ENCODE measurements at places on chromosomes 16 and 17. TPM values are rescaled to one million over a fixed set of nuclear protein-coding genes. Genes with fewer than 3 reads are reported as not detected.

ST6GALNAC2 gene
- 4.5 TPM for polyA plus RNA-seq

SLC13A2 gene
- not detected for polyA plus RNA-seq

UMOD gene
- not detected for polyA plus RNA-seq

PABPN1L gene
- polyA plus RNA-seq, result not detected

QPRT gene
- 13.8 TPM for polyA plus RNA-seq

KRTAP9-6 gene
- polyA plus RNA-seq, result not detected

TERF2IP gene
- polyA plus RNA-seq, result 43.3 TPM

SLC2A4 gene
- polyA plus RNA-seq, result 140 TPM

GJC1 gene
- polyA plus RNA-seq, result 10.9 TPM

UBB gene
- polyA plus RNA-seq, result 400 TPM

STX1B gene
- 0.07 TPM for polyA plus RNA-seq

C17orf113 gene
- 0.26 TPM for polyA plus RNA-seq

ZNF469 gene
- 0.23 TPM for polyA plus RNA-seq

FNDC8 gene
- not detected for polyA plus RNA-seq

Data from heart right ventricle (tissue), 16 donors.